ENCODE measurements at places on chromosomes 16 and 17.

GRCh38 chr17:54900457-54901229, at the start of gene TOM1L1:
Gene TOM1L1, plus strand, starts transcription at chr17:54900852. Its CDS starts 14 bp downstream, at chr17:54900866.
- no peak for DNase-seq

- DNase-seq: no peak
These were observed 1053.4 kb upstream of the RBFOX1 start for GRCh38 chr16:6279286-6279685.

GRCh38 chr17:29135464-29135863, 44.7 kb downstream of the MYO18A start:
- DNase-seq: no peak

DNA sequence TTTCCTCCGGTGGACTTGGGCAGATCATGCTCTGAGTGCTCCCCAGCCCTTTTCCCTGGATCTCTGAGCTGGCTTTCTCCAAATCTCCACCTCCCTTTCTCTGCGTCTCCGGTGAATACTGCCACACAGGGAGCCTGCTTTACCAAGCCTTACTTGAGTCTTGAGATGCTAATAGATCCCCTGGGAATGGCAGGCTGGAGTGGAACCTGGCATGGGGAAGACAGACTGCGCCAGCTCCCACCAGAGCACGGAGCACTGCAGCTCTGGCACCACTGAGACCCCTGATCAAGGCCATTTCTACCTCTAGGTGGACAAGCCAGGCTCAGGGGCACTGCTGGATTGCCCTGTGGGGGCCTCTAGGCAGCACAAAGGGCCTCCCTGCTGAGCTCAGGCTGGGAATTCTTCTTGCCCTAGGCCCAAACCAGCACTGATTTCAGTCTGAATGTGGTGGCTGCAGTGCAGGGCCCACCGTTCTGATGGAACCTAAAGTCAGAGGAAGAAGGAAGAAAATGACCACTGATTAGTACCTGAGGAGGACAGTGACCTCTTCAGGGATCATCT, 74.3 kb upstream of the CRHR1 start:
- no peak for DNase-seq

DNA sequence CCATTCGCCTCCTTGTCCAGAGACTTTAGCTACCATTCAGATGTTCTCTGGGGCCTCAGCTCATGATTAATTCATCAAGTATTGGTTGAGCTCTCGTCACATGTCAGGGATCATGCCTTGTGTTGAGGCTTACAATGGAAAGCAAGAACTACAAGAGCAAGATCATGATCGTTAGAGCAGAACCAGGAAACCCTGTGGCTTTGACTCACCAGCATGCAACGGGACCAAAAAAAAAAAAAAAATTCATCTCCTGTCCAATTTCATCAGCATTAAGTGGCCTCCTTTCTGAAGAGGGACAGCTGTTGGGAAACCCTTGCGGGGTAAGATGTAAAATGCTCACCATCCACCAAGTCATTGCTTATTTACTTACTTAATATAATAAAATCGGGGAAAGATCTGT, 12.1 kb upstream of the USP10 start:
- no peak for DNase-seq

- DNase-seq: no peak
These were observed 185.5 kb downstream of the FOXL1 start for GRCh38 chr16:86763819-86764218.

GRCh38 chr17:31692027-31692426, 167.0 kb downstream of the COPRS start:
- DNase-seq: no peak

DNA sequence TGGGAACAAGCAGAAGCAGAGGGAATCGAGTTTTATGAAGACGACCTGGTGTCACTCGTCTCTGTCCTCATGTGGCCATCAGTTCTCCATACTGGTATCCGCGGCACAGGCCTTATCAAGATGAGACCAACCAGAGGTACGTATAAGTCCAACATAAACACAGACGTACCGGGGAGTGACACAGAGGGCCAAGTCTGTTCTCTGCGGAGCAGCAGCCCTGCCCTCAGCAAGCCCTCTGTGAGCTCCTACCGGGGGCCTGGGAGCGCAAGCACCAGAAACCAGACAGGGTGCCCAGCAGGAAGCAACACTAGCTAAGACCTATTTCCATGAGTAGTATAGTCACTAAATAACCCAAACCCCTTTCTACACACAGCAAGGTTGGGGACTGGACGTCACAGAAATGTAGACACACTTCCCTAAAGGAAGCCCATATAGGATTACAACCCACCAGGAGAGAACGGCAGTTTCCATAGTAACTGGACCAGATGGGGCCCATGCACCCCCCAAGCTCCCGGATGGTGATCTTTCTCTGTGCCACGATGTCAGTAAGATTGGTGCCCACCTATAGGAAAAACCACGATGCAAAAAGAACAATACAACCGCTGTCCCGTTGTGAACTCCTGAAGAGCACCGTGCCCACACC, 911 bp downstream of the ARL16 start:
- DNase-seq: no peak
